T-helper 17 cell (primary cell): ENCODE measurements at places on chromosomes 6 and 20.

DNA sequence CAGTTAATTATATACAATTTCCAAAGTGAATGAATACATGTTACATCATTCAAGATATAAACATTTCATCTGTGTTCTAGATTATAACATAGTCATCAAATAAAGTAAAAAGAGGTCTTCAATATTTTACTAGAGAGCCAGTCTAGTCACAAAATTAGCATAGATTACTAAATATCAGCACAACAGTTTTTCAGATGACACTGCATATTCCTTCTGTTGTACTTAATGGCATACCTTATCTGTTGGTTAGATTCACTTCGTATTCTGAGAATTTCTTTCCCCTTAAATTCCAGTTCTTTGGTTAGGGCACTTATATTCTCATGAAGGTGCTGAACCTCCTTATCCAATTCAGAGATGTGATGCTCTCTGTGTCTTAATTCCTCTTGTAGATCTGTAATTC is 39.8 kb upstream of the MCM9 start:
- no peak for DNase-seq

GRCh38 chr20:1805816-1806215 is 89.4 kb upstream of the SIRPA start:
- DNase-seq, result no peak

DNA sequence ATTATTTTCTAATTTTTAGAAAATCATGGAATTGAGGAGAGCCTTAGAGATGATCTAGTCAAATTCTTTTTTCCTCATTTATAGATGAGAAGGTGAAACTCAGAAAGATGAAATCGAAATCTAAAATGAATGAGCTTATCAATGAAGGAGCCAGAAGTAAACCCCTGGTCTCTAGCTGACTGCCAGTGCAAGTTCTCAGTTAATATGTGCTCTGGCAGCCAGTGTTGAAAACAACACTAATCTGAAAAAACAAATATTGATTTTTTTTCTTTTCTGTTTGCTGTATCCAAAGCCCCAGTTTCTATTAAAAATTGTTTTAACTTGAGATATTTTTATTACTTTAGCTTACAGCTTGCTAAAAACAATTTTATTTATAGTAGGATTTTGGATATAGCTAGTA is 21.5 kb upstream of the PBOV1 start:
- DNase-seq, result no peak

GRCh38 chr6:160431791-160432404 is 83.7 kb downstream of the SLC22A3 start:
- no peak for DNase-seq
